NCI-H510A treated with DMSO at 0.1 percent for 48 hours (cell line): ENCODE measurements at places on chromosomes 3 and 15.

- no peak for DNase-seq
Measured at GRCh38 chr3:178002113-178002512, 534.1 kb upstream of the KCNMB2 start.

GRCh38 chr3:120778776-120779175 lies 36.2 kb downstream of the GTF2E1 start:
- DNase-seq: no peak

DNA sequence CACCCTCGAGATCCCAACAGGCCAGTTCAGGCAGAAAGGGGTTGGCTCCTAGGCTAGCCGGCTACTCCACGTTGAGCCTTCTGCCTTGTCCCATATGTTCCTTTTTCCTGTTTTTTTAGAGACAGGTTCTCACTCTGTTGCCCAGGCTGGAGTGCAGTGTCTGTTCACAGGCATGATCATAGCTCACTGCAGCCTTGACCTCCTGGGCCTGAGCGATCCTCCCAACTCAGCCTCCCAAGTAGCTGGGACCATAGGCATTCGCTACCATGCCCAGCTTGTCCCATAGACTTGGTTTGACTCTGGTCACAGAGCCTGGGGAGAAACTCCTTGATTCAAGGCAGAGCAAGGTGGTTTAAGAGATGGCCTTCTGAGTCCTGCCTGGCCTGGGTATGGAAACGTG lies 32.3 kb downstream of the ZNF710 start:
- no peak for DNase-seq

- no peak for DNase-seq
Measured at GRCh38 chr3:11477407-11477911, 166.3 kb downstream of the VGLL4 start.

DNA sequence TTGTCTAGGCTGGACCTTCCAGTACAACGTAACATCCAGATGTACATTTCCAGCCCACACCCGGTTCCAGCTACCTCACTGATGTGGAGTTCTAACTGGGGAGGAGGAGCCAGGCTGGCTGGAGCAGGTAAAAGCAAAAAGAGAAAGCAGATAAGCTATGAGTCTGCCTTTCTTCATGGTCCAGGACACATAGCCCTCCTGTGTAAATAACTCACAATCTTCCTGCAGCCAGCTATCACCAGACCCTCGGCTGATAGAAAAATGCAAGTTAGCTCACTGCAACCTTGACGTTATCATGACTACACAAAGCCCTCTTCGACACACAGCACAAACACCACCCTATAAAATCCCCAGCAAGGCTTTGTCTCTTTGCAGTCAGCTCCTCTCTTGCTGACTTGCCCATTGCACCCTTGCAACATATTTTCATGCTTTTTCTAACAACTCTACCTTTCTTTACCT lies 20.5 kb upstream of the ELP6 start:
- DNase-seq: no peak

GRCh38 chr3:101970905-101971304 lies 121.6 kb downstream of the NFKBIZ start:
- no peak for DNase-seq

- DNase-seq: no peak
Measured at GRCh38 chr3:154522036-154522602, 92.1 kb upstream of the GPR149 start.

DNA sequence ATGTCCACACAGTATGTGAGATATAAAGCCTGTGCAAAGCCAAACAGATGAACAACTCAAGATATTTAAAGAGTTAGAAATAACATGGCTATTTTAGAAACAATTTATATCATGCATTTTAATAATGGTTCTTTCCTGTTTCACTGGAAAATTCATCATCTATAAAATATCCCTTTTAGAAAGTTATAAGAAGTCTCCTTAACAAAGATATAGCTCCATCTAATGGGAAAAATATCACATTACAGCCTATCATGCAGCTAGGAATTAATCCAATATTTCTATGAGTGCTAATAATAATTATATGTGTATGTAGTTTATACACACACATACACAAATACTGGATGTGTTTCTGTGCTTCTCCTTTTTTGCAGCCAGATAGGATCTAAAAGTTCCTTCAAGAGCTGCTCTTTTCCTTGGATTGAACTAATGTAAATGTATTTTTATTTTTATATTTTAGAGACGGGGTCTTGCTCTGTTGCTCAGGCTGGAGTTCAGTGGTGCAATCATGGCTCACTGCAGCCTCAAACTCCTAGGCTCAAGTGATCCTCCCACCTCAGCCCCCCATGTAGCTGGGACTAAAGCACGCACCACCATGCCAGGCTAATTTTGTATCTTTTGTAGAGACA lies 21.6 kb downstream of the RPL22L1 start:
- peak; percentile 36 for DNase-seq

DNA sequence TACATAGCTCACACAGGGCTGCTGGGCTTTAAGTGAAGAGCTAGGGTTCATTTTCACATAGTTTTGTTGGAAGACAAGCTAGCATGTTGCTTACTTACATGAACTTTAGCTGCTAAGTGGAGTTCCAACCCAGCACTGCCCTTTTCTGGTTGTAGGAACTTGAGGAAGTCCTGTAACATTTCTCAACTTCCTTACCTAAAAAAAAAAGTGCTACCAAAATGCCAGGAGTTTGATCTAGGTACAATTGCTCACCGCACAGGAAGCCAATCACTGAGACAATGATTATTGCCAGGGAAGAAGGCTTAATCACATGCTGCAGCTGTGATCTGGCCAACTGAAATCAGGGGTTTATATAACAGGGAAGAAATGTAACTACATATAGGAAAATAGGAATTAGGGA lies 52.8 kb downstream of the IL12A start:
- DNase-seq: no peak

- DNase-seq: no peak
Measured at GRCh38 chr3:188689101-188689574, 482.6 kb upstream of the TPRG1 start.

- no peak for DNase-seq
Measured at GRCh38 chr3:195815169-195815771, 3.5 kb upstream of the MUC4 start.

- DNase-seq: no peak
Measured at GRCh38 chr15:83199288-83199687, 8.3 kb downstream of the HDGFL3 start.

DNA sequence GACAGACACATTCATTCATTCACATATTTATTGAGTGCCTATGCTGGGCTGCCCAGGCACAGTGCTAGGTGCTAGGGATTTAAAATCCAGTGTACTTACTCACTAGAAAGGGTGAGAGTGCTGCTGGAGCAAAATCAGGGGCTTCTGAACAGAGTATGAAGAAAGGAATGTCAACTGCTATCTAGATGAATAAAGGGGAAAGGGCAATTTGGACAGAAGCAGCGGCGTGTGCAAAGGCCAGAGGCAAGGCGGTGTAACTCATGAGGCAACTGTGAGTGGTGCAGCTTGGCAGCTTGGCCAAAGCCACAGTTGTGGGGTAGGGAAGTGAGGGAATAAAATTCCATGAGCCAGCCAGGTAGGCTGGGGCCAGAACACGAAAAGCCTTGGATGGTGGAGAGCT lies 76.7 kb downstream of the RAD18 start:
- no peak for DNase-seq

- no peak for DNase-seq
Measured at GRCh38 chr3:23481616-23482278, 278.6 kb downstream of the UBE2E2 start.

- no peak for DNase-seq
Measured at GRCh38 chr3:61194892-61195538, 56.2 kb downstream of the FHIT start.
